ENCODE measurements at places on chromosomes 1 and 21.

GRCh38 chr1:200095057-200095577 is 67.6 kb downstream of the NR5A2 start:
- DNase-seq, result no peak

GRCh38 chr1:153428791-153429190 is 12.5 kb downstream of the S100A7A start:
- no peak for DNase-seq

GRCh38 chr1:53369761-53370160 is 41.9 kb upstream of the LRP8 start:
- DNase-seq, result no peak

- no peak for DNase-seq
These were observed 3.1 kb downstream of the OBSCN start for GRCh38 chr1:228210712-228211530.

- no peak for DNase-seq
These were observed 67.0 kb downstream of the OLIG1 start for GRCh38 chr21:33136847-33137502.
